Activated T-cell treated with anti-CD3 and anti-CD28 coated beads, Interleukin-2, amount 50 U/mL, for 24 hours (primary cell): ENCODE measurements at places on chromosomes 12 and 14.

GRCh38 chr14:93055651-93056115 is 60.0 kb downstream of the ITPK1 start:
- DNase-seq = no peak

GRCh38 chr12:86349196-86349595 is 93.0 kb upstream of the MGAT4C start:
- no peak for DNase-seq

GRCh38 chr14:79663453-79663852 is 547.9 kb downstream of the DIO2 start:
- no peak for DNase-seq

- no peak for DNase-seq
Observed at GRCh38 chr12:108649669-108650068, 16.0 kb upstream of the SELPLG start.

DNA sequence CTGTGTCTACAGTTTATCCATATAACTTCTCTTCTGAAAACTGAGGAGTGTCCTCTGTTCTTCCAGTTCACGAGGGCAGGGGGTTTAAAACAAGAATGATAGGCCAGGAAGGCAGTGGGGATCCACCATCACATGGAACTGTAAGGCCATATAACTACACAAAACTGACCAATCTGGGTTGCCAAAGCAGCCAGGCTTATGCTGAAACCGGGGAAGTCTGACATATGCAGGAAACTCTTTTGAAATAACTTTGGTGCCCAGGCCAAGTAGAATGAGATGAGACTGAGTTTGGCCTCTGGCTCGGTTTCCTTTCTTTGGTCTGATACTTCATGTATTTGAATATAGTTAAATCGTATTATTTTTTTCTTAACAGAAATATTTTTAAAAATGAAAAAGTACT is 18.0 kb upstream of the ATF1 start:
- no peak for DNase-seq

GRCh38 chr12:56086096-56086495 is 6.1 kb downstream of the ERBB3 start:
- no peak for DNase-seq

- DNase-seq = no peak
Observed at GRCh38 chr14:91293281-91293680, 48.8 kb upstream of the GPR68 start.

GRCh38 chr12:91123236-91123916 is 12.1 kb upstream of the LUM start:
- DNase-seq = no peak

DNA sequence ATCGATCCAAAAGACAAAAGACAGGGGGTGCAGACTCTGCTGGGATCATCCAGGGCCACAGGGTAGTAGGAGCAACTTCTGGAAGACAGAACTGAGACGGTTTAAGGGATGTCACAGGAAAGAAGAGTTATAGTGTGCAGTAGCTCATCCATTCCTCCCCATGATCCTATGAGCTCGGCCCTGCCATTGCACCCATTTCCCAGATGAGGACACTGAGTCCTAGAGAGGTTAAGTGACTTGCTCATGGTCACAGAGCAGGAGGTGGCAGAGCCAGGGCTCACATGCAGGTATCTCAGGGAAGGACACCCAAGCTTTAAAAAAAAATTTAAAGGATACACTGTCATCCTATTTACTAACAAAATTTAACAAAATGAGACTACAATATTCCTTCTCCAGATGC is 86.1 kb upstream of the FZD10 start:
- no peak for DNase-seq

- no peak for DNase-seq
Observed at GRCh38 chr12:54497883-54498282, 331 bp downstream of the NCKAP1L start.

- DNase-seq = no peak
Observed at GRCh38 chr12:34376133-34376799, 354.0 kb downstream of the ALG10 start.

GRCh38 chr12:18468246-18469075 is 207.1 kb downstream of the PIK3C2G start:
- no peak for DNase-seq

GRCh38 chr14:68671909-68672308 is 121.0 kb downstream of the ZFP36L1 start:
- DNase-seq = no peak
